ENCODE measurements at places on chromosomes 13 and 19.

DNA sequence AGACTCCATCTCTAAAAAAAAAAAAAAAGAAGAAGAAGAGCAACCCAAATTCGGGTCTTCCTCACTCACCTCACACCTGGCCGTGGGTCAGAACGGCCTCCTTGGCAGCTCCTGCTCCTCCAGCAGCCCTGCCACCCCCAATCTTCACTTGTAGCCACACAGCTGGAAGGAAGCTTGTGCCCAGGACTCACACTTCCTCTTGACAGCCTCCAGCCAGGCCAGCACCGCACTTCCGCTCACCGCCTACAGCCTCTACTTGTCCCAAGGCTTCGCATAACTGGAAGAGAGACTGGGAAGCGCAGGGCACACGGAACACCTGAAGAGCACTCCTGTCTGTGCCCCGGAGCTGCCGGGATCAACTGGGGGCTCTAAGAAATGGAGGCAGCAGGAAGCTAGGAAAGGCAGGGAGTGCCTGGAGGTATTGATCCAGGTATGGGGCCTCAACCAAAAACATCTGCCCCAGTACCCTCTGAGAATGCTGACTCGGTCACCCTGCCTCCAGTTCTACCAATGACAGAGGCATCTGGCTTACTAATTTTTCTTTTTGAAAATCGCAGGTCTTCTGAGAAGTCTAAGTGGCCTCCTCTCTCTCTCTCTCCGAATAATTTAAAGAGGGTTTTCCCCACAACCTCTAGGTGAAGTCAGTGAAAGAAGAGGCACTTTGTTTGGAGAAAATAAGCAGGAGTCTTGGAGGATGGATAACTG lies 31.1 kb upstream of the ATP12A start:
- no peak for DNase-seq

DNA sequence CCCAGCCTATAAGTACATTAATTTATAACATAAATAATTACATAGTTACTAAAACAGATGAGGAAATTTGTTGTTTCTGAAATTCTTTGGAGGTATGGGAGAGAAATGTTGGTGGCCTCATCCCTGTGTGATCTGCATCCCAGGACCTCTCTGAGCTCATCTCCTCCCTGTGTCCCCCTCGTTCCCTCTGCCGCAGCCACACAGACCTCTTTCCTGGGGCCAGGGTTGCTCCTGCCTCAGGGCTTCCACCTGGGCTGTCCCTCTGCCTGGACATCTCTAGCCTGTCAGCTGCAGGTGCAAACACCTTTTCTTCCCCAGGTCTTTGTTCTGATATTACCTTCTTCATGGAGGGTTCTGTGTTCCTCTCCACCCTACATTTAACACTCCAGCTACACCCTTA lies 3.9 kb downstream of the ZNF766 start:
- DNase-seq, result no peak

DNA sequence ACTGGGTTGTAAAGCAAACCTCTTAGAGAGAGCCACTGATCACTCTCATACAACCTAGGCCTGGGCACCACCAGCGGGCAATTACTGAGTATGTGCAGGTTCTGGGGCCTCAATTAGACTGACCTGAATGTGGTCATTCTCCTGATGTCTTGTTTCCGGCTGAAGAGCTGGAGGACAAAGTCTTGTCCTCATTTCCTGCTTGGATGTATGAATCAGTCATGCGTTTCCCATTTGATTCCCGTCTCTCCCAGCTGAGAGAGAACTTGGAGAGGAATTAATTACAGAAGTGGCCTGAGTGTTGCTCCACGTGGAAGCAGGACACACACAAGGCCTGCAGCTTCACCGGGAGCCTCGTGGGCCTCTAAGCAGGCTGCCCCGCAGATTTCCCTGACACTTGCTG lies 799.3 kb upstream of the ARGLU1 start:
- no peak for DNase-seq

GRCh38 chr19:48613024-48613851 lies 1.6 kb downstream of the FAM83E start:
- no peak for DNase-seq

GRCh38 chr19:29560313-29561075 lies 34.7 kb downstream of the VSTM2B start:
- no peak for DNase-seq

DNA sequence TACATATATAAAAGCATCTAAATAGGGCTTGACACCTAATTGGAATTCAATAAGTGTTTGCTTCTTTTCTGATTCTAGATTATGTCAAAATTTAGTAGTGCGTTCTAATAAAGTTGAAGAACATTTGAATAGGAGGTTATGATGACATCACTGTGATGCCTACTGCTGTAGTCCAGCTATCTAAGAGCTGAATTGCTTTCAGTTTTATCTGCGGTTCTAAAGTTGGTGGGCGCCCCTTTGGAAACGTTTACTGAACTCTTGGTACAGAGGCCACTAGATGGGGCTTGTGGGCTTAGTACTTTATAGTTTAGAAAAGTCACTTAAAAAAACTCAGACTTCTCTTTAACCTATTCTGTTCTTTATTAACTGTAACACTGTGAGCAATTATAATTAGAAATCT lies 776.9 kb downstream of the GPC5 start:
- no peak for DNase-seq

GRCh38 chr19:10514211-10515145 lies 2.8 kb downstream of the S1PR5 start:
- no peak for DNase-seq

GRCh38 chr19:21824679-21825078 lies 11.3 kb downstream of the ZNF43 start:
- no peak for DNase-seq

DNA sequence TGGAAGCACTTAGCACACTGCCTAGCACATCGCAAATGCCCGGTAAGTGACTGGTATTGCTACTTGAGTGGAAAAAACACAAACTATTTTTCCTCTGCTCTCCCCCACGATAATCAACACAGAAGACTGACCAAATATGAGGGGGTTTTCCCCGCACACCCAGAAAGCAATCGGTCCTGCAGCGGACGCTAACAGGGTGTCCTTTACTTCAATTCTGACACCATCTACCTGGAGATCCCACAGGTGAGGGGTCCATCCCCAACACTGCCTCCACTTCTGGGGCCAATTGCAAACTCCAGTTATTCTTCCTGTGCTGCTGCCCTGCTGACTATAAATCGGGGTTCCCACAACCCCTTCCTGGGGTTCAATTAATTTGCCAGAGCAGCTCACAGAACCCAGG lies 26.2 kb upstream of the PLEKHF1 start:
- DNase-seq, result no peak

- DNase-seq, result no peak
Observed at GRCh38 chr13:37141011-37141410, 35.5 kb upstream of the CSNK1A1L start.

DNA sequence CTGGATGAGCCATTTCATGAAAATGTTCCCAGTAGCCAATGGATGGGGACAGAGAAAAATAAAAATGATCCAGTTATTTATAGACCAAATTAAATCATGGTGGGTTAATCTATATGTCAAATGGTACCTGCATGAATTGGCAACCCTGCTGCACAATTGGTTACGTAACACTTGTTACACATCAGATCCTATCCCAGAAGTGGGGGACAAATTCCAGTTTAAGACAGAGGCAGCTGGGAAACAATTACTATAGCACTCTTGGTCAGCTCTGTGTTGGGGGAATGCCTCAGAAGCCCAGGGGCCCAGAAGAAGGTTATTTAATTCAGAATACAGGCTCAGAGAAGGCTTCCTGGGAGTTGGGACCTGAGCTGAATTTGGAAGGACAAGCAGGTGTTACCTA lies 81.1 kb upstream of the FLT1 start:
- no peak for DNase-seq

GRCh38 chr19:10784257-10784656 lies 51.8 kb downstream of the TMED1 start:
- DNase-seq, result no peak

DNA sequence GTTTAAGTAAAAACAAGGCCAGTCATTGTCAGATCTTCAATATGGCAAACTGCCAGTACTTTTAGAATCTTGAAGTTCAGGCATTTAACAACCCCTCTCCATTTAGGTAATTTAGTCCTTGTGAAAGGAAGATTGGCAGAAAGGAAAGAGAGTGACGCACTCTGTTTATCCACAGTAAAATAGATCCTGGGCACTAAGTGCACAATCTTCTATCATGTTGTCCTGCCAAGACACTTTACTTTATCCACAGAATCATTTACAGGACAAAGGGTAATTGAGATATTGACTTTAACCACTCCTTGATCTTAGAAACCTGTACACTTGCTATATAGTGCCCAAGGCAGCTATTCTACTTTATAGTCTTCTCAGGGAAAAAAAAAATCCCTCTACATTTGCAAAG lies 786.4 kb upstream of the SLITRK1 start:
- no peak for DNase-seq

GRCh38 chr13:32911506-32911905 lies 104.7 kb upstream of the KL start:
- DNase-seq, result no peak

DNA sequence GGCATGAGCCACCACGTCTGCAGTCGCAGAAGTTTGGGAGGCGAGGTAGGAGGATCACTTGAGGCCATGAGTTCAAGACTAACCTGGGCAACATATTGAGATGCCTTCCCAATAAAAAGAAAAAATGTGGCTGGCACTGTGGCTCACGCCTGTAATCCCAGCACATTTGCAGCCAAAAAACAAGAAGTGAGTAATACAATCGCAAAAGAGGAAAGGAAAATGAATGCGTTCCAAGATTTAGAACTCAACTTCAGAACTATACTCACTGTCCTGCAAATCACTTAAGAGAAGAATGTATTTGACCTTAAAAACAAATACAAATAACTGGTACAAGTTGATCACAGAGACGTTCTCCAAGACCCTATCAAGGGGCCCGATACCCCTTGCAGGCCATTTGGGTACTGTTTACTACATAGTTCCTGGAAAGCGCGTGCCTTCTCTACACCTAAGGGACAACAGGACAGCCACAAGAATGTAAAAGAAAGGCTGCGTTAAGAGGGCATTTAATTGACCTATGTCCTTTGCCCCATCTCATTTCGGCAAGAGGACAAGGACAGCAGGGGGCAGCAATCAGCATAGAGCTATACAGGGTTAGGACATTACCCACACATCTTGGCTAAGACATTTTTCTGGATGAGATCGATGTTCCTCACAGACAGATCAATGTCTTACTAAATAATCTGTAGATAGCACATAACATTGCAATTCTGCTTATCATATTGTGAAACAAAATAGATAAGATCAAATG lies 41.3 kb downstream of the FLT3 start:
- DNase-seq, result no peak

DNA sequence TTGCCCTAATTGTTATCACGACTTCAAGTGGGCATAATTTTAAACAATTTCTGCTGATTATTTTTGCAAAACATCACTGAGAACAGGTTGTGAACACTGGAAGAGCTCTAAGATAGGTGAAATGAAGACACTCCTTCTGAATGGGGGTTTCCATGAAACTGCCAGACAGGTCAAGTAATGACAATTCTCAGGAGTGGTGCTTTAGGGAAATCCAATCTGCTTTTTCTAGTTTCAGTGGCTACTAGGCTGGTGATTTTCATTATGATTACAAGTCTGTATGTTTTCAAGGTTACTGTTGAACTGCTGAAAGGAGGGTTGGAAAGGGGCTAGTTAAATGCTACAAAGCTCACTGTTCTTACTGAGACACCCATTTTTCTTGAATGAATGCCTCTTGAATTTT lies 1724.2 kb downstream of the PCDH9 start:
- no peak for DNase-seq

GRCh38 chr13:36357692-36358091 lies 11.5 kb upstream of the SPART start:
- DNase-seq, result no peak

DNA sequence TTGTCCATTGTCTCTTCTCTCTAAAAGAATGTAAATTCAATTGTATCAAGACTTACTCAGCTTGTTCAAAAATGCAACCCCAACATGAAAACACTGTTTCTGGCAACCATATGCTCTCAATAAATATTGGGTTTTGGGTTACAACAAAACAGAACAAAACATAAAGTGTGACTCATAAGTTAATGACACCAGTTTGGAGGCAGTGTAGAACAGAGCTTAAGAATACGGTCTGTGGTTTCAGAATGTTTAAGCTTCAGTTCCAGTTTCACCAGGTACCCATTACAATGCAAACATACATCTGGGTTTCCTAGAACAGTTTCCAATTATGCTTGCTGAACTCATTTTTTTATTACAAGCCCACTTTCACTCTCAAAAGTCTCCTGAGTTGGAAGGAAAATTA lies 285.8 kb upstream of the PCDH9 start:
- DNase-seq, result no peak

All from esophagus squamous epithelium (tissue), 5 donors.